ENCODE measurements at places on chromosomes 7 and 10. TPM values are rescaled to one million over a fixed set of nuclear protein-coding genes. Genes with fewer than 3 reads are reported as not detected.

DNA sequence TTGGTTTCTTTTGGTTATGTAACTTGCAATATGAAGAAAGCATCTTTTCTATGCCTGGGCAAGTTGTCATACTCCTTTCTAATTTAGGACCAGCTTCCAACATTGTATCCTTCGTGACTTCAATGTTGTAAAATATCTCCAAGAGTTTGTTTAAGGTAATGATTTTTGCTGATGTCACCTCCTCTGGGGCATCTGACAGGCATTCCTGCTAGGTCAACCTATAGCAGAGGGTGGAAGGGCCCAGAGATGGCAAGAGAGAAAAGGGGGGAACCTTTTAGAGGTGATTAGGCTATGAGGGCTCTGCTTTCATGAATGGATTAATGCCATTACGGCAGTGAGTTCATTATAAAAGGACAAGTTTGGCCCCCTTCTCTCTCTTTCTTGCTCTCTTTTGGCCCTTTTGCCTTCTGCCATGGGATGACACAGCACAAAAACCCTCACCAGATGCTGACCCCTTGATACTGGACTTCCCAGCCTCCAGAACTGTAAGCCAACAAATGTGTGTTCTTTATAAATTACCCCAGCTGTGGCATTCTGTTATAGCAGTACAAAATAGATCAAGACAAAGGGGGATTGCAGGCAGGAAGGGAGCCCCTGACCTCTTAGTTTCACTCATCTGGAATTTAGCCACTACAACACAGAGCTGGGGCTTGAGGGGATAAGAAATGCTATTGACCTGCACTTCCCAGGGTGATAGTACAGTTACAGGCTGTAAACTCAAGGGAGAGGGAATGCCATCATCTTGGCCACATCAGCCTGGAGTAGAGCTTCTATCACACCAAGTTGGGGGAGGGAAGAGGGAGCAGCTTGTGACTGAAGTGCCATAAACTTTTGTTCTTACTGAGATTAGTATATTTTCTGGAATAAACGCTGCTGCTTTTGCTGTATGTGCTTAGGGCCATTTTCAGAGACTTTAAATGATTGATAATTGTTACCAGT lies 195.9 kb downstream of the CFTR start:
- DNase-seq: no peak

Gene NUTM2E
- not detected for total RNA-seq

GRCh38 chr7:12674861-12675260 lies 12.6 kb upstream of the ARL4A start:
- DNase-seq: peak; percentile 65

DNA sequence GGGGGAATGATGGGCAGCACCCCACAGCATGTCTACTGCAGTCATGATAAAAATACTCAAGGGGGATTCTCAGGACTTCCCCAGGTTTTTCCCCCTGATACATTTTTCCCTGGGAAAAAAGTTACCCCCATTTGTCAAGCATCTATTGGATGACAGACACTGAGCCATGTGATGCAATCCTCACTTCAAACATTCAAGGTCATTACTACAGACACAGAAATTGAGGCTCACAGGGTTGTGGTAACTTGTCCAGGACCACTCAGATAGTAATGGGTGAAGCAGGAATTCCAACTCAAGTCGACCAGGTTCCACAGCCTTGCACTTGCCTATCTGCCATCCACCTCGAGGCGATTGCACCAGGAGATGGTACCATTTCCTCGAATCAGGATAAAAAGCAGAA lies 31.7 kb downstream of the PPP1R3C start:
- no peak for DNase-seq

Gene FKBP6
- not detected for total RNA-seq

DNA sequence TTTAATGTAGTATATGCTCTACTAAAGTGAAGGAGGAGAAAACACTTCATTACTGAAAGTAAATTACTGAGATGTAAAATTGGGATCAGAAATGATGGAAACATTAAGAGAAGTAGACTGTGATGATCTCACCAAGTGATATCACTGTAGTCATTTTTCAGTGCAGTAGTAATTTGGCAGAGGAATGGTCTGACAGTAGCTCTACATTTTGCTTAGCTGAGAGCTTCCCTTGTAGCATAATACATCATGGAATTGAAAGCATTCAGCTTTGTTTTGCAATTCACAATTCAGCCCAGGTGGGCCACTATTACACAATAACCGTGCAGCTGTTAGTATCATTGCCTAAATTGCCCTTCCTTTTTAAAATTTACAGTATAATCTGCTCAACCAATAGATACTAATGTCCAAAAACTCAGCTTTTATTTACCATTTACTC lies 19.4 kb upstream of the CABCOCO1 start:
- DNase-seq: no peak

Gene WEE2
- total RNA-seq: not detected

DNA sequence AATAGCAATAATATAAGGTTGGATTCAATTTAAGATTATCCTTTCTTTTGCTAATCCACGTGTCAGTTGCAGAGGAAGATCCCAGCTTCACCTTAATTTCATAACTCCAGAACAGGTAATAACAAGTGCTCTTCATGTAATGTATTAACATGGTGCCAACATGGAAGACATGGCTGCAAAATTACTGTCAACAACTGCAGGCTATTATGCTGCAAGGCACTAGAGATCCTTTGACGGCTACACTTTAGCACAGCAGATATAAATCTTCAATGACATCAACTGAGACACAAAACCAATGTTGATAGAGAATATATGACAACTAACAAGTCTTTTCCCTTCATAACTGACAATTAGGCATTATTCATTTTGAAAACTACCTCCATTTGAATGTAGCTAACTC lies 96.1 kb downstream of the RNF133 start:
- no peak for DNase-seq
